ENCODE measurements at places on chromosomes 1 and 21. TPM values are rescaled to one million over a fixed set of nuclear protein-coding genes. Genes with fewer than 3 reads are reported as not detected.

DNA sequence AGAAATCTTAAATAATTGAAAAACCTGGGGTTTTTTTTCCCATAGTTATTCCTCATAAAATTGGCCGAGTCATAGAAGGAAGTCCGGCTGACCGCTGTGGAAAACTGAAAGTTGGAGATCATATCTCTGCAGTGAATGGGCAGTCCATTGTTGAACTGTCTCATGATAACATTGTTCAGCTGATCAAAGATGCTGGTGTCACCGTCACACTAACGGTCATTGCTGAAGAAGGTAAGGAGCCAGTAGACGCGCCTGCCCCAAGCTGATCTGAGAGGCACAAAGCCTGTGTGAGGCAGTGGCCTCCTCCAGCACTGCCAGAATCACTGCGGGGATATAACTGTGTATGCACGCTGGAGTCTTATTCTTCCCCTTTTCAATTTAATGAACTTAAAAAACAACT lies 100.3 kb downstream of the PHTF1 start:
- no peak for DNase-seq

- DNase-seq = no peak
Observed at GRCh38 chr1:27779122-27779521, 6.1 kb downstream of the STX12 start.

DNA sequence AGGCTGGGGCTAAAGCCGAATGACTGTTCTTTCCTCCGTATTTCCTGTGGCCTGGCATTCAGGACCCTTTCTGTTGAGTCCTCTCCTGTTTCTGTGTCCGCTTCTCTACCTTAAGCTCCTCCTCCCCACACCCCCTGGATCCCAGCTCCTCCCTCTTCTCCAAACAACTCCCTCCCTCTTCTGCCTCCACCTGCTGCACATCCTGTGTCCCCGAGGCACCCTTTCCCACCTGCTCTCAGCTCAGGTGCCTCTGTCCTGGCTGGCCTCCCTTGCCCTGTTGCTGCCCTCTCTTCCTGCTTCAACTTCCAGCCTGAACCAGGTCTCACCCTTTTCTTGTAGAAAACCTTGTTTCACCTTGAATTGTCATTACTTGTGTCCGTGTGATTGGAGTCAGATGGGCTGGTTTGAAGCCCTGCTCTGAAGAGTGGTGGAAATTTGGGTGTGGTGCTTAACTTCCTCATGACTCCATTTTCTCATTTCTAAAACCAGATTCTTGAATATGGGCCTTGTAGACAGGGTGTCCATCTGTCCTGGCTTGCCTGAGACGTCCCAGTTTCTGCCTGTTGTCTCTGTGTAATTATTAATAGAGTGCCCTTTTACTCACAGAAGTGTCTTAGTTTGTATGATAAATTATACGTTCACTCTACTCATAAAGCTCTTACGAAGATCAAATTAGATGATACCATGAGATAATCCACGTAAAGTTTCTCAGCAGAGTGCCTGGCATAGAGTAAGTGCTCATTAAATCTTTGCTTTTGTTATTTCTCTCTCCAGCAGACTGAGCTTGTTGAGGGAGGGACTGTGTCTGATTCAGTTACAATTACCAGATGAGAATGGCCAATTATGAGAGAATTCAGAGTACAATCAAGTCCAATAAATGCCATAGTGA lies 58.9 kb upstream of the TRABD2B start:
- DNase-seq = no peak

DNA sequence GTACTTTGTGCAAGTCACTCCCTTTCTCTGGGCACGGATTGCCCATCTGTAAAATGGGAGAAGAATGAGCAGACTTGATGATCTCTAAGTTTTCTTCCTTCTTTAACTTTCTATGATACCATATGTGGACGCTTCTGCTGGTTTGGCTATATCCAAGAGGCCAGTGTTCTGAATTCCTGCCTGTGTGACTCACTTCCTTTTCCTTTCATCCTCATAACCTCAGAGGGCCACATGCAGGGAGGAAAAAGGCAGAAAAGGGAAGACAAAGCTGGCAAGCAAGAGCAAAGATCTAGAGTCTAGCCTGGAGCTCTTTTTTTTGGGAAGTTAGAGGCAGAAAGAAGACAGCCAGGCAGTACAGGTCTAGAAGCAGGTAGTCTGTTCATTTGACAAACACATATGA lies 151.2 kb downstream of the OMA1 start:
- DNase-seq = no peak

GRCh38 chr21:29349702-29350101 lies 51.0 kb downstream of the BACH1 start:
- DNase-seq = no peak

GRCh38 chr1:202577381-202577780 lies 132.9 kb downstream of the SYT2 start:
- DNase-seq = no peak

DNA sequence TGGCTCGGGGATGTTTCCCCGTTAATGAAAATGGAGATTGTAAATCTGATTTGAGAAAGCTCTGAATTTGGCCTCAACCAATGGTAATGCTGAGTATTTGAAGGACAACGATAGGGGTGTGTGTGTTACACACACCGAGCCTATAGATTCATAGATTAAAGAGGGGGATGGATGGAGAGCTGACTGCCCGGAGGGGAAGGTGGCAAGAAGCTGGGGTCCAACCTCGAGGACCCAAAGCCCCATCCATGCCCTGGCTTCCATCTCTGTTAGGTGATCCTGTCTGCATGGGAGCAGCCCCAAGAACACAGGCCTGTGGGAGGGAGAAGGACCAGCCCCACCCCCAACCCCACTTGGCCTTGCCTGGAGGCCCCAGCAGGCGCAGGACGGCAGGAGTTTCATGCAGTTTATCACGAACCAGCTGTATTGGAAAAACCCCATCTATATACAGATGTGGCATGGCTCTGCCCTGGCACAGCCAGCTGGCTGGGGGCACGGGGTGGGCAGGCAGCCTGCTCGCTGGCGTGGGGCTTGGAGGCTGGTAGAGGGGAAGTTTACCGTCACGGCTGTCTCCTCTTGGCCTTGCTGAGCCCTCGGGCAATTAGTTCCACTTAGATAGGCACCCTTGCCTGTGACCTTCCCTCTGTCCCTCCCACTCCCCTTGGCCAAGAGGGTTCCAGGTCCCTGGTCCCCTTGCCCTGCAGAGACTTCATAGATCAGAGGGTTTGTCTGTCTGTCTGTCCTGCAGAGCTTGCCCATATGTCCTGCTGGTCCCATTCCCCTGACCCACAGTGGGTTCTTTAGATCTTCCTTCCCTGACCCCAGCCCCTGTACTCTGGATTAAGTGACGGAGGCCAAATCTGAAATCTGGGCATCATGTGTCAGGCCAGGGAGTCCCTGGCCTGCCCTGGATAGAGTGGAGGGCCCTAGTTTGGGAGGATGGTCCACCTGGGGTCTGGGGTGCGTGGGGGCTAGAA lies 3.0 kb downstream of the HSPB7 start:
- no peak for DNase-seq

DNA sequence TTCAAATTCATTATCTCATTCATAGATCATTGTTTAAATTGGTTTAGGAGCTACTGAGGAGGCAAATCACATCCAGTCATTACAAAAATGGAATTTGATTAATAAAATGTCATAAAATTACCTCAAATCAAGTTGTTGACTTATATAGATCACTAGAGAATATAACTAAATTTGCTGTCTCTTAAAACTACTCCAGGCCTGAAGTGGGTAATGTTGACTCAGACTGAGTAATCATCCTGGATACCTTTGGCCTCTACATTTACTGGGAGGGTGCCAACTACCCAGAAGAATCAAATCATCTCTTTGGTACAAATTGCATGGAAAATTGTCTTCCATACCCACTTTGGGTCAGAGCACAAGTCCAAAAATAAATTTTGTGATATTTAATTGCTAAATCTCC lies 191.2 kb upstream of the GREM2 start:
- DNase-seq = no peak

DNA sequence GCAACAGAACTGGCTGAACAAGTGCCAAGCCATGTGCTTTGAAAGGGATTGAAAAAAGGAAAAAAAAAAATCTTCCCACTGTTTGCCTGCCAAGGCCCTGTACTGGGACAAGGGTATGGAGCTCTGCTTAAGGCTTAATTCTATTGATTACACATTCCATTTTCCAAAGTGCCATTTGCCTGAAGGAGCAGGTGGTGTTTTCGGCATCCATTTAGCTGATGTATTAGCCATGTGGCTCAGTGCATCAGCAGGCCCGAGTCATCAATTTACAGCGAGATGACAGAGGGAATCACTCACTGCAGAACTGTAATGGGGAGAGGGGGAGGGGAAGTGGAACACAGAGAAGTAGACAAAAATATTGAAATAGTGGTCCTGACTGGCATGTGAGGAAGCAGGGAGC lies 144.2 kb upstream of the BEND5 start:
- DNase-seq = no peak

DNA sequence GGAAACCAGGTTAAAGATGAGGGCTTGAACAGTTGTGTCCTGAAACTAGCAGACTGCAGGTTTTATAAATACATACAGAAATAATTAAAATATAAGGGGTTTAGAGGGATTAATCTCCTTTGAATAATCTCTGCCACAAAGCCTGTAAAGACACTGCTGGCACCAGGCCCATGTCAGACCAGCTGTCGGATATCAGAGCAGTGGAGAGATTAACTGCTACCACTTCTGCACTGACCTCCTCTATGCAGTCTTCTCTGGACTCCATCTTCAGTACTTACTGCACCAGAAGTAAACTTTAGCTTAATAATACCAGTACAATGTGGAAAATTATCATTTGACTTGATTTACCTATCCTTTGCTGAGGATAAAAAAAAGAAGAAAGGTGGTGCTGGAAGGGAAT lies 128.6 kb downstream of the LHX4 start:
- no peak for DNase-seq

DNA sequence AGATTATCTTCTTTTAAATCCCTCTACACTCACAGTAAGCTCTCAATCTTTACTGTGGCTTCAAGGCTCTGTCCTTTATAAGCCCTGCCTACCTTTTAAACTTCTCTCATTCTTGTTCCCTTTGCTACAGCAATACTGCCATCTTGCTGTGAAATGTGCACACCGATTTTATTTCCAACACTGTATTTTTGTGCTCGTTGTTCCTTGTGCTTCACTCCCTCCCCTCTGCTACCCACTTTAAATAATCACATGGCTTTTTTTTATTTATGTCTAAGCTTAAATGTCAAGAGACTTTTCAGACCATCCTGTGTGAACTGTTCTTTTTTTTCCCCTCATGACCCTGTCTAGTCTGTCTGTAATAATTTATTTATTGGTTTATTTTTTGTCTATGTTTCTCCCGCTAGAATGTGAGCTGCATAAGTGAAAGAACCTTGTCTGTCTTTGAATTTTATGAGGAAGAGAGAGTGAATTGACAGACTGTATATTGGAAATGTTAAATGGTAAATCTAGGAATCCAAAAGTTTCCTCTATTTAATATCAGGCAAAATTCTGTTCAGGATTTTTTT lies 45.7 kb downstream of the ABCD3 start:
- no peak for DNase-seq

- no peak for DNase-seq
Observed at GRCh38 chr1:85570446-85571180, 9.9 kb upstream of the CCN1 start.

DNA sequence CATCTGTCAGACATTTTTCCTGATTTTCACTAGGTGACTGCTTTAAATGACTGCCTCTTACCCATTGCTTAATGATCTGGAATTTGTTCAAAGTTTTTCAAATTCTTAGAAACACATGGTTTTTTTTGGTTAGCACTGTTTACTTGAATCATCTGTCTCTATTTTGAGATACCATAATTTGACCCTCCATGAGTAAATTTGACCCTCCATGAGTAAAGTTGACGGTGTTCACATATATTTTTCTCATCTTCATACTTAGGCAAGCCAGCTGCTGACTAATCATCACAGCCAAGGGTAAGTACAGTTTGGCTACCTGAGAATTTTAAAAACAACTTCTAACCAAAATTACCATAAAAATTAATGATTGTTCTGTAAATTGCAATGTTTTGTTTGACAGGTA lies 586.5 kb downstream of the PTBP2 start:
- no peak for DNase-seq

GRCh38 chr1:16146279-16147155 lies 9.4 kb downstream of the EPHA2 start:
- DNase-seq = peak; percentile 88

- DNase-seq = no peak
Observed at GRCh38 chr21:33208534-33208933, 21.2 kb upstream of the IFNAR2 start.

- no peak for DNase-seq
Observed at GRCh38 chr1:90317628-90318027, 322.7 kb downstream of the ZNF326 start.

DNA sequence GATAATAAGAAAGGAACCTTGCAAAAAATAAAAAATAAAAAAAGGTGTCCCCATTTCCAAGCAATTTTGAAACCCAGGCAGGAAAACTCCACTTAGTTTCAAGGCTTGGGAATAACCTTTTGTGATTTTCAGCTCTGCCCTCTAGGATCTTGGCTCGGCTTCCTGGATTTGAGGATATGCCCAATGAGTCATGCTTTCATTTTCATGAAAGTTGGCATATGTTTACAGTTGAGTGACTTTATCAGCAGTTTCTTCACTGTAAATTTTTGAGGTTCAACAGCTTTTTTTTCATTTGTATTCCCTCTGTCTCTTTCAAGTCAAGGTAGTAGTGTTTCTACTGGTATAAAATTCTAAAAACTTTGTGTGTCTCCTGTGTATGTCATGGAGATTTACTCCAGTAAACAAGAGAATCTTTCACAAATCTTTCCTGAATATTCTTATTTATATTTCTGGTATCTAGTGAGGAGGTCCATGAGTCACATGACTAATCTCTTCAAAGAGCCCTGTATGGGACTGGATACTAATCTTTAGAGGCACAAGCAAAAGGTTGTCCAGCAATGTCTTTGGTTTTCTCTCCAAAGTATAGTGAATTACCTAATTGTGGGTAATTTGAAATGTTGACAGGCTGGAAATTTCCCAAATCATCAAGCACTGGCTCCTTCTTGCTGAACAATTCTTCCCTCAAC lies 335.3 kb downstream of the BRINP2 start:
- no peak for DNase-seq

GRCh38 chr1:155253208-155253607 lies 2.1 kb downstream of the ENTREP3 start:
- DNase-seq = no peak

DNA sequence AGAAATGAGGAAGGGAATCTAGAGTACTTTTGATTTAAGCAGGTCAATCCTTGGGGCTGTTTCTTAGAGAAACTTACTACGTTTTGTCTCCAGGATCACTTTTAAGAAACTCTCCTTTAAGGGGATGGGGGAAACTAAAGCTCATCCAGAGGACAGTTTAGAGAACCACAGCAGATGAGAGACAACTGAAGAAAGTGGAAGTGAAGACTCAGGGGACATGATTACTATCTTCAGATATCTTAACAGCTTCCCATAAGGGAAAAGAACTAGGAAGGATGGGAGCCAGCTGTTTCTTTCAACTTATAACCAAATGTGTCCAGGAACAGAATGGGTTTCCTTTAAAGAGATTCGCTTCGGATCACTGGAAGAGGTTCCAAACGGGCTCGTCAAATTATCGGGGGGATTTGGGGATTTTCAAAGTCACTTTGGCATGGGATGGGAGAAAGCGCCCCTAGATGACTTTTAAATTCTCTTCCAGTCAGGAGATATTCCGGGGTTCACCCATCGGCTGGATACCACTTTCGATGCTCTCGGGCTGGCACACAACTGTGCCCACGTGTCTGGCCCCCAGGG lies 1.2 kb downstream of the SCMH1 start:
- DNase-seq = peak; percentile 41

Gene AGBL4
- polyA plus RNA-seq = 0.81 TPM

Gene SYT14
- polyA plus RNA-seq = 0.16 TPM

Gene FMN2
- 0.83 TPM for polyA plus RNA-seq

Gene LRRC71
- 3.5 TPM for polyA plus RNA-seq

Gene NES
- 61.9 TPM for polyA plus RNA-seq

Gene ADAM30
- polyA plus RNA-seq = not detected

Gene RBM8A
- 192 TPM for polyA plus RNA-seq

Gene UAP1
- 41.2 TPM for polyA plus RNA-seq

Gene CLDN8
- 0.49 TPM for polyA plus RNA-seq

Gene TRABD2B
- 3.2 TPM for polyA plus RNA-seq

Gene HES5
- polyA plus RNA-seq = 0.56 TPM

All from left lung (tissue), 14 donors.